ENCODE measurements at places on chromosomes 1 and 21.
A peak's percentile ranks its signal among the peaks of the same experiment; 100 is the strongest.

- DNase-seq = no peak
Measured at GRCh38 chr1:151165281-151165737, 393 bp downstream of the LYSMD1 start.

DNA sequence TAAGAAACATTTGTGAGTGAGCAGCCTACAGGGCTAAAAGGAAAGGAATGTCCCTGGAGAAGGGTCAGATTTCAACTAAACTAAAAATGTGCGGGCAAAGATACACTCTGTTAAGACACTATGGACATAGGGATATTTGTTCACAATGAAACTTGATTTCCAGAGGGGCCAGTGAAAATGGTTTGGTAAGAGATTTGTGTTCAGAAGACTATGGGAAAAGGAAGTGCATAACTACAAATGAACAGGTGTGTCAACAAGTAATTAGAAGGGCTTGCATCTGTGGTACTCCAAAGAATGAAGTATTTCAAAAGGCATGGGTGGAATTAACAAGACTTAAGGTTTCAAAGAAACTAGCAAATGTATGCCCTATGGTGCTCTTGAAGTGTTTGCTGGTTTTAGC is 60.4 kb downstream of the NME7 start:
- DNase-seq = no peak

GRCh38 chr1:36203554-36204346 is 20.5 kb upstream of the THRAP3 start:
- DNase-seq = peak; percentile 78

- no peak for DNase-seq
Measured at GRCh38 chr1:21305155-21305899, 15.1 kb upstream of the ECE1 start.

DNA sequence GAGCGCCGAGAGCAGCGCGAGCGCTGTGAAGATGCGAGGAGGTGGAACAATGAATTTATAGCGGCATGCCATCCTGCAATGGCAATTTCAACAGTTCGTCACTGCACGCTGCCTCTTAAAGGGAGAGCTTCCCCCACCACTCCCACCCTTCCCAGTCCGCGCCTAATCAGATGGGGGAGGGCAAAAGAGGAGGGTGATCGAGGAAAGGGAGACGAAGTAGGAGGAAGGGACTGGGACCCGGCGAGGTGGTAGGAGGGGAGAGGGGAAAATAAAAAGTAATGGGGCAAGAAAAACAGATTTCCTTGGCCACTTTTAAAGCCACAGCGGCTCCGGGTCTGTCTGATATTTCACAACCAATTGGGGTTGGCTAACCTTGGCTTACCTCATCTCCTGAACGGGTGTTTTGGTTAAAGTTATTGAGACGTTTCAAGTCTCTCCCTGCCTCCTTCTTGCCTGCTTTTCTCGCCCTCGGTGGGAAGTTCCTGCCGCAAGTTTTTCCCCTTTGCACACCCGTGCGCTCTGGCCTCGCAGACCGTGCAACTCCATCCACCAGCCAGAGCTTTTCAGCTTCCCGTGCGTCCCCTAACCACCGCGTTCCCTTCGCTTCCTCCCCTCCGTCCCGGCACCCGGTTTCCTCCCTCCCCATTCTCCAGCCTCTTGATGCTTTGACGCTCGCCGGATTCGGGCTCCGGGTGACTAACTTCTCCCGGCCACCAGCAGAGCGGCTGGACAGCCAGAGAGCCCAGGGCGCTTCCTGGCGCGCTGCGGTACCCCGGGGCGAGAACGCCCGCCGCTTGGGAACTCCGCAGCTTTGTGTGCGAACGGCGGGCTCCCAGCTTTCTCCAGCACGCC is at the start of gene ADAMTS5:
TSS of gene ADAMTS5 (minus strand) at position 27 of the 852 bp plus-strand sequence. CDS start 697 bp downstream, outside the sequence.
- peak; percentile 70 for DNase-seq

Measured in posterior cingulate gyrus (tissue), 11 donors.